ENCODE measurements at places on chromosomes 2 and 18. TPM values are rescaled to one million over a fixed set of nuclear protein-coding genes. Genes with fewer than 3 reads are reported as not detected.

DNA sequence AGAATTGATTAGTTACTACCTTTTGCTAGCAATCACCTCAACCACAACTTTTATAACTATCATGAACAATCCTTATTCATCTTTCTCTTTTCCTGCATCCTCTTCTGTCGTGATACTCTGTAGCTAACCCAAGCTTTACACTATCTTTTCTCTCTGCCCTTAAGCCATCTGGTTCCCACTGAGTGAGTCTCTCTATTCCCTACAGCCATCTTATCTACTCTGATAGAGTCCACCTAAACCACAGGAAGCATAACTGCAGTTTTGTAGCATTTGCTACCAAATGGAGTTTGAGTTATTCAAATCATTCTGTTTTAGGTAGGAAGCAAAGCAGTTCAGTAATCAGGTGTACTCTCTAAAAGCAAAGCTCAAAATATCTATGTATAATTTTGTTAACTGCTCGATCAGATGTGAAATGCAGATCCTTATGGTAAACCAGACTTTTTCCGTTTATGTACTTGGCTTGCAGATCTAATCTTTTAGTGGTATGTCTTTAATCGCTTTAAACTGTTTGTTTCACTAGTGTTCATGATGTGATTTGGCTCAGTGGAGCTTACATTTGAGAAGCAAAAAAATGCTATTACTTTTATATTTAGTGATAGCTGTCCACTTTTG lies 91.0 kb downstream of the CSRNP3 start:
- H3K4me3 ChIP-seq: no peak overlapping the region
- no peaks in the 10 kb centered on the region for H3K4me1 ChIP-seq
- no peak overlapping the region for H3K27ac ChIP-seq
- H3K27me3 ChIP-seq: no peaks in the 10 kb centered on the region
- DNase-seq: no peak

- no peaks in the 10 kb centered on the region for H3K27me3 ChIP-seq
- H3K27ac ChIP-seq: no peak overlapping the region
- H3K4me3 ChIP-seq: no peak overlapping the region
- no peak for DNase-seq
- no peaks in the 10 kb centered on the region for H3K4me1 ChIP-seq
Measured at GRCh38 chr2:32591669-32592463, 36.0 kb upstream of the TTC27 start.

Gene LIMS2
- 1.4 TPM for total RNA-seq

Gene CRYGC
- total RNA-seq: not detected

Gene RRM2
- 90.4 TPM for total RNA-seq

Gene KLHL41
- total RNA-seq: not detected

All from PC-9 (cell line).